MG63 (cell line): ENCODE measurements at places on chromosomes 1 and 21. TPM values are rescaled to one million over a fixed set of nuclear protein-coding genes. Genes with fewer than 3 reads are reported as not detected.

GRCh38 chr1:24803220-24803619 lies 58.0 kb downstream of the CLIC4 start:
- DNase-seq: no peak

- no peak for DNase-seq
These were observed 15.9 kb downstream of the SARS1 start for GRCh38 chr1:109229531-109230127.

DNA sequence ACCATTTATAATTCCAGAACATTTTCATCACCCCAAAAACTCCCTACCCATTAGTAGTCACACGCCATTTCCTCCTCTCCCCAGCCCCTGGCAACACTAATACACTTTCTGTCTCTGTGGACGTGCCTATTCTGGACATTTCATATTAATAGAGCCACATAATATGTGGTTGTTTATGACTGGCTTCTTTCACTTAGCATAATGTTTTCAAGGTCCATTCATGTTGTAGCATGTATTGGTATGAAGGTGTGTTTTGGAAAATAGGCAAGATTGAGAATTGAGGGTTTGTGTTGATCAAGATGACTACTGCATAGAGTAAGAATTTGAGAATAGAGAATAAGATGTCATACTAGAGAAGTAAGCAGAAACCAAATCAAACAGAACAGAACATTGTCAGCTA lies 67.5 kb downstream of the ZFYVE9 start:
- DNase-seq: no peak

GRCh38 chr1:189434461-189434860 lies 1043.2 kb downstream of the BRINP3 start:
- no peak for DNase-seq

- DNase-seq: peak; percentile 47
These were observed at the start of gene MSH4 for GRCh38 chr1:75796376-75797272. TSS of gene MSH4 (plus strand) at chr1:75796882. CDS start at chr1:75796986, 104 bp downstream.

DNA sequence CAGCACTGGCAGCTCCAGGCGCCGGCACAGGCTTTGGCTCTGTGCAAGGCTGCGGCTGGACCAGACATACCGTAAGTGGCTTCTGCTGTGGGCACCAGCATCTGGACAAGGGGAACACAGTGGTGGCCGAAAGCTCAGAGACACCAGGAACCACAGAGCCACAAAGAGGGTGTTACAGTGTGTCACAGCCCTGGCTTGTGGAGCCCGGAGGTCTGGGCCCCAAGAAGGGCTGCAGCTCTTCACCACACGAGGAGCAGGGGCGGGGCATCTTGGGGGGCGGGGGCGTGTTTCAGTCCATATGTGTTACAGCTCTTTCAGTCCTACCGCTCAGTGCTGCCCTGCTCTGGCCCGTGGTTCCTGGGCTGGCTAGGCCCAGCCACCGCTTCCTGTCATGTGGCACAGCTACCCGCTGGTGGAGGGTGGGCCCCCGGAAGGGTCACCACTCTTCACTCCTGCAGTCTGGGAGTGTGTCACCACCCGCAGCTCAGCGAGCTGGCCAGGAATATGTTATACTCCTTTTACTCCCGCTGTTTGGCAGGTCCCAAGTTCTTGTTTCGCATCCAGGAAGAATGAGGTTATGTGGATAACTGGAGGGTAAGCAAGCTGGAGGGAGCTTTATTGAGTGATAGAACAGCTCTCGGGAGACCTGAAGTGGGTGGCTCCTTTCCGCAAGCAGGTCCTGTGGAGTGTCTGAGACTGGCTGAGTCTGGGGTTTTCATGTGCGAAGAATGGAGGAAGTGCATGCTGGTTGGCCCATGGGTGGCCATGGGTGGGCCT lies 3.3 kb upstream of the LSM10 start:
- peak; percentile 98 for DNase-seq

DNA sequence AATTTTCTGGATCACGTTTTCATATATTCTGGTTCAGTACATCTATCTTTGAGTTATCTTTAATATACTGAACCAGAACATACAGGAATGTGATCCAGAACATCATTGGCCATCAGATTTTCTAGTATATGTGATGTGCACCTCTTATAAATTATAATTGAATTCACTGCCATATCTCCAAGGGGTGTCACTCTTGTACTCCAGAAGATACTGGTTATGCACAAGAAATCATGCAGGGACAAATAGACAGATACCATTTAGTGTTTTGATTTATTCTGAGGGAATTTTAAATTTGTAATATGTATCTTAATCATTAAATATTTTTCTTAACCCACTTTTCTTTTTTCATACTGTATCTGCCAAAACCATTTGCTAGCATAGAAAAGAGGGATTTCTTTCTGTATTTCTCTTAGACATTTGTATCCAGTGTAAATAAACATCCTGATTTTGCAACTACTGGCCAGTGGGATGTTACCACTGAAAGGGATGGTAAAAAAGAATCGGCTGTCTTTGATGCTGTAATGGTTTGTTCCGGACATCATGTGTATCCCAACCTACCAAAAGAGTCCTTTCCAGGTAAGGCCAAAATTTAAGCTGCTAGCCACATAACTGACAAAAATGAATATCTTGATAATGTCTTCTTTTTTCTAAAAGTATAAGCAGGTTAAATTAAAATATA lies 16.7 kb downstream of the FMO3 start:
- DNase-seq: no peak

DNA sequence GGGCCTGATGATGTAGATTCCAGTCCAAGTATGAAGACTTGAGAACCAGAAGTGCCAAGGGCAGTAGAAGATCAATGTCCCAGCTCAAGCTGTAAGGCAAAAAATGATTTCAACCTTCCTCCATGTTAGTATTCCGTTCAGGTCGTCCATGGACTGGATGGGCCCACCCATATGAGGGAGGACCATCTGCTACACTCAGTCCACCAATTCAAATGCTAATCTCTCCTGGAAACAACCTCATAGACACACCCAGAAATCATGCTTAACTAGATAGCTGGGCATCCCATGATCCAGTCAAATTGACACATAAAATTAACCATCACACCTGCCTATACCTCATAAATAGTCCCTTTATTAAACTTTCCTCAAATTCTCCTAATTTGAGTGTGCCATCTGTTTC lies 73.3 kb upstream of the NFASC start:
- DNase-seq: no peak

The DEPDC1 gene
- total RNA-seq: 36.5 and 47.4 TPM in 2 replicates

The ANKRD45 gene
- total RNA-seq: not detected in 2 replicates

The SLAMF6 gene
- not detected in 2 replicates for total RNA-seq

The CASQ1 gene
- not detected in 2 replicates for total RNA-seq

The TARBP1 gene
- total RNA-seq: 21.5 and 43.9 TPM in 2 replicates

The MFSD2A gene
- total RNA-seq: 4.8 and 5.8 TPM in 2 replicates
